ENCODE measurements at places on chromosomes 7 and 10. TPM values are rescaled to one million over a fixed set of nuclear protein-coding genes. Genes with fewer than 3 reads are reported as not detected.

Gene SOSTDC1
- total RNA-seq: 0.15 TPM

Gene PLEKHS1
- total RNA-seq: under 0.01 TPM

Gene PTPN20
- 0.33 TPM for total RNA-seq

Gene DNTT
- not detected for total RNA-seq

Gene ZC3HAV1L
- total RNA-seq: 7.1 TPM

Gene LIPN
- not detected for total RNA-seq

Gene TECTB
- total RNA-seq: not detected

Gene CXCL12
- total RNA-seq: 42.0 TPM

Gene MALRD1
- total RNA-seq: 1.0 TPM
